ENCODE measurements at places on chromosomes 7 and 10.
A peak's percentile ranks its signal among the peaks of the same experiment; 100 is the strongest.

DNA sequence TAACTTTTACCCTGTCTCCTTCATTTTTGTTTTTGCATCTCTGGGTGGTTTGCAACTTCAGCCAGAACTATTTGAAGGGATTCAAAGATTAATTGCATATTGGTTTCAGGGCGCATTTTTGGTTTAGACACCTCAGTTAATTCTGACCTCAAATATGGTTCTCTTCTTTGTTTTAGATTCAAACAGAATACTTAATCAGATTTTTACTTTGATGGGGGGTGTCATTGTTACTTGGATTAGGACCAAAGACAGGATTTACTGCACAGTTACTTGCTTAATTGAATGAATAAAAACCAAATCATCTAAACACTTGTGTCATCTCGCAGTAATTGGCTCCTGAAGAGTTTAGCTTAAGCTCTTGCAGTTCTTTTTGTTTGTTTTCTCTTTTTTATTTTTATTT, 100.9 kb downstream of the PHTF2 start:
- DNase-seq: no peak

- no peak for DNase-seq
Measured at GRCh38 chr10:102501201-102502028, 1.1 kb downstream of the ACTR1A start.

- DNase-seq: no peak
Measured at GRCh38 chr7:140084142-140084655, 21.4 kb upstream of the PARP12 start.

DNA sequence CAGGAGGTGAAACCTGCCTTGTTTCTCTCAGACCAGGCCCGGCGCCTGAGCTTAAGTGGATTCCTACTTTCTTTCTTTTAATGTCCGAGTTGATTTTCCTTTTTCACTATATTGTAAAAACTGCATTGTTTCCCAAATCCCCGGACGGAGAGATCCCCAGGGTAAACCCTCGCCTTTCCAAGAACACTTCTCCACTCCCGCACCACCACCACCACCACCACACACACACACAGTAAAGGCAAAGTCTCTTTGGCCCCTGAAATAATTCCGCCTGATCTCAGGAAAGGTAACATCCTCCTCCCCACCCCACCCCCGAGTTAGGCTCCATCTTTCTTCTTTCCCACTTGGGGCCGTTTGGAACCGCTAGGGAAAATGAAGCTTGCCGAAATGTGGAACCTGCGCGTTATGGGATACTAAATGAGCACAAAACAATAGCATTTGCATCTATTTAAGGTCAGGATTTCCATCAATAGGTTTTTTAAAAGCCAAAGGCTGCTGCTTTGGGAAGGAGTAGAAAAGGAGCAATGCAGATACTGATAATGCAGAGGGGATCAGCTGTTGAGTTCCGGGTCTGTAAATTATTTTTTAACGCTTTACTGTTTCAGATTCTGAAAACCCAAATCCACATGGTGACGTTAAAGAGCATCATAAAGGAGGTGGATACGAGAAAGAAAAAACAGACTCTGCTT, 2.5 kb downstream of the HPSE2 start:
- no peak for DNase-seq

GRCh38 chr10:119498889-119499676, 43.4 kb downstream of the RGS10 start:
- no peak for DNase-seq

GRCh38 chr7:94655848-94656657, at the start of gene SGCE:
Gene SGCE (minus strand): TSS chr7:94656133. CDS start chr7:94656098, 35 bp downstream.
- peak; percentile 65 for DNase-seq

DNA sequence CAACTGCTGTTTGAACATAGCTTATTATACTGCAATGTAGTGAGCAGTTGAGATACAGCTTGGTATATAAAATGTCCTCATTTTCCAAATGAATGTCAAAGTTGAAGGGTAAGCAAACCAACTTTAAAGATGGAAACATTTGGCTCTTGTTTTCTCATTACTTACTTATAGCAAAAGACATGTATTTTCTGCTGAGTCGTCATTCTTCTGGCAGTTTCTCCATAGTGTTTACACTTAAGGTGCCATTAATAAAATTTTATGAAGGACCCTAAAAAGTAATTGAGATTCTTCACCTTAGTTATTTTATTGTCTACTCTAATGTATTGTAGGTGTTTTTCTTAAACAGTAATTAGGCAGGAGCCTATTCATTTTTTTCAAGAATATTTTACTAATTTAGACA, 68.6 kb downstream of the INSYN2A start:
- DNase-seq: no peak

GRCh38 chr10:17792991-17793390, 16.2 kb upstream of the MRC1 start:
- no peak for DNase-seq

DNA sequence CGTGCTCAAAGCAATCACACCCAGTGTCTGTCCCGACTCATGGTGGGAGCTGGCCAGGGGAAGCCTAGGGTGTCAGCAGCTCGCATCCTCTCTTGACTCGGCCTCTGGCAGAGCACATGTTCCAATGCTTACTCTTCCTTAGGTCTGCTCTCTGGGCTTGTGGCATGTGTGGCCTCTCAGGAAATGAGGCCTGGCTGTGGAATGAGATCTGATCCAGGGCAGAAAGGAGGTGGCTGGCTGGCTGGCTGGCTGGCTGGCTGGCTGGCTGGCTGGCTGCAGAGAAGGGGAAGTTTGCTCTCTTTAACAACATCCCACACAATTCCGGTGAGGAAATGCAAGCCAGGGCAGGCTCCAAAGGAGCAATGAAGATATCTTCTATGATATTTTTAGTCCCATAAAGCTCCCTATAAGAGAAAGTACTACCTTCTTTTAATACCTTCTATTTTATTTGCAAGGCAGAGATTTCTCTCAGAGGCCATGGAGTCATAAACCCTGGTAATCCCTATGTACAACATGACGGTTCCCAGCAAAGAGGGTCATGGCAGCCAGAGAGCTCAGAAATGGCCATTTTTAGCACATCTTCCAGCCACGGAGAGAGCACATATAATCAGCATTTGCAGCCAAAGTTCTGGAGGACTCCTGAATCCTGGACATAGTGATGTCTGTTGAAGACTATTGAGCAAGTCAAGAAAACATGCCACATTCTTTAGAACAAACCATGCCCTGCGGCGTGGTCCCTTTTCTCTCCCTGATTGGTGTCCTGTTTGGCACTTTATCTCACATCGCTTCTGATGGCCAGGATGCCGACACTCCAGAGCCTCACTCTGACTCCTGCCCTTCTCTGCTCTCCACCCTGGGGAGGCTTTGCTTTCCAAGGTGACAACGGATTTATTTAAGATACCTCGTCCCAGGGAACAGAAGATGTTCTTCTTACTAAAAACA, 153.7 kb downstream of the FANK1 start:
- DNase-seq: no peak

GRCh38 chr10:1575481-1576244, 161.7 kb downstream of the ADARB2 start:
- no peak for DNase-seq

DNA sequence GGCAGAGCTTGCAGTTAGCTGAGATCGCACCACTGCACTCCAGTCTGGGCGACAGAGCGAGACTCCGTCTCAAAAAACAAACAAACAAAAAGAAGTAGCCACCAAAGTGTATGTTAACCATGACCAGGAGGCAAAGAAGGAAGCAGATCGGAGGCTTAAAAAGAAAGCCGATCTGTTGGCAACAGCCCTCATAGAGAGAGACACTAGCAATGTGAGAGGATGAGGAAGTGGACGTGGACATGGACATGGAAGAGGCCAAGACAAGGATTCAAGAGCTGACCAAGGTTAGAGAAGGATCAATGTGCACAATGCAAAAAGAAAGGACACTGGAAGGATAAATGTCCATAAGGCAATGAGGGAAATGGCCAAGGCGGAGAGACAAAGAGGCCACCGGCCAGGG, 14.9 kb upstream of the ADCK2 start:
- no peak for DNase-seq

DNA sequence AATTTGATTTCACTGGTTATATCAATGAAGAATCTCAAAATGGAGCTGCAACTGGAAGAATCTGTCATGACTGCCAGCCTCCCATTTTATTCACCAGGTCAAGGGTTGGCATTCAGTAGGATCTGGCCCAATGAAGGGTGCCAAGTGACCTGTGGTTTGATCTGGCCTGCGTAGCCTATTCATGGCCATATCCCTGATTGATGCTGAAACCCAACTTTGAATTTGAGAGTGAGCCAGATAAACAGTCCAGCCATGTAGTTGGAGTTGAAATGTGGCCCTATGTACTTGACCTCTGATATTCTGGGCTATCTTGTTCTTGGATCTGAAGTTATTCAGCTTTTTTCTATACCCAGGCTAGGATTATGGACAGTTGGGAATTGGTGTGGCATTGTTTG, 1.5 kb downstream of the MKLN1 start:
- no peak for DNase-seq

DNA sequence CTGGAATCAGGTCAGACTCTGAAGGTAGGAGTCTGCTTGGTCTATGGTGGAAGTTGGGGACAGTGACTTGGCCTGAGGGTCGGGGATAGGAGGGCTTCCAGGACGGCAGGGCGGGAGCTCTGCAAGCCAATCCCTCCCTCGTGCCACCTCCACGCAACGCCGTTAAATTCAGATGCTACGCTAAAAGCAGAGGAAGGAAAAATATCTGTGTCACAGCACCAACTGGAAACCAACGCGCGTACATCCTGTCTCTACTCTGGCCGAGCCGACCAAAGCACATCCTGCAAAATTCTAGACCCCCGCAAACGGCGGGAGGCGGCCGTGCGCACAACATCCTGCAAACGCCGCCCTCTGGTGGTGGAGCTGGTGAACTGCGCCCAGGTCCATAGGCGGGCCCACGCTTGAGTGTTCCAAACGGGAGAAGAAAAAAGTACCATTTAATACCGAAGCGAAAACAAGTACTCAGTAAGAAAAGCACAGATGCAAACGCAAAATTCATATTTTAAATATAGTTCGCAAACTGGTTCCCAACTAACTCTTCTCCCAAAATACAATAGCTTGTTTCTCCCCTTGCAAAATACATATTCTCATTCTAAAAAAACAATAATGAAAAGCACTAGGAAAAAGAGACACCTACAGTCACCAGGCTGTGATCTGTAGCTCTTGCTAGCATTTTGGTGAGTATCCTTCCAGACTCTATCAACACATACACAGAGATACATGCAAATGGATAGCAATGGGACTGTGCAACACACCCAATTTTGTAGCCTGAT, 45.7 kb upstream of the HSPA12A start:
- DNase-seq: peak; percentile 85

DNA sequence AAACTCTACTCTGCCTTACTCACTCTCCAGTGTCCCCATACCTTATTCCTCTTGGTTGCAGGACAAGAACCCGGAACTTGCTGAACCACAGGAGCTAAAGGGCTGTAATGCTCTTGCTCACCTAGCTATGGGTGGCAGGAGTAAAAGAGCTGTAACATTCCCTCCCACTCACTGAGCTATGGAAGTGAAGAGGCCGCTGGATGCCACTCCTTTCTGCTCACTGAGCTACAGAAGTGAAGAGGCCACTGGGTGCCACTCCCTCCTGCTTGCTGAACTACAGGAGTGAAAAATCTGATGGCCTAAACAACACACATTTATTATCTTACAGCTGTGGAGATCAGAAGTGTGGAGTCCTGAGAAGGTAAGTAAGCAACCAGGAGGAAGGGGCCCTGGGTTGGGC, 17.5 kb downstream of the MRPS24 start:
- no peak for DNase-seq

- DNase-seq: peak; percentile 21
Measured at GRCh38 chr10:92990615-92991014, 70.0 kb upstream of the CYP26C1 start.

GRCh38 chr10:34581801-34582532, 233.1 kb downstream of the PARD3 start:
- no peak for DNase-seq

DNA sequence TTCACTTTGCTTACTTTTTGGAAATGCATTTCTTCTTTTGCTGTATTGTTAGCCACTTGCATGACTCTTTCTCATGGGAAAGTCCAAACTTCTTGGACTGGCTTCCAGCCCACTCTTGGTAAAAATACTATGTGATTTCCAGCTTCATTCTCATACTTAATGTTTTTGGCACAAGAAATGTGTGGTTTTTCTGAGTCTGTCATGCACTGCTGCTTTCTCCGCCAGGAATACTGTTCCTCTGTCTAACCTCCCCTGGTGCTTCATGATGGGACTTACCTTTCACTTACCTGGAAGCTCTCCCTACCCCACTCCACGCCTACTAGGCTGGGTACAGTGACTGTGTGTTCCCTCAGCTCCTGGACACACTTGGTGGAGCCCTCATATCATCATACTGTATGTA, 18.7 kb downstream of the MGAM2 start:
- no peak for DNase-seq

- DNase-seq: no peak
Measured at GRCh38 chr7:120944826-120945562, 5.6 kb upstream of the ING3 start.

- no peak for DNase-seq
Measured at GRCh38 chr10:67819768-67820204, 18.2 kb downstream of the DNAJC12 start.

GRCh38 chr7:1247527-1248041, 14.9 kb downstream of the UNCX start:
- DNase-seq: no peak

DNA sequence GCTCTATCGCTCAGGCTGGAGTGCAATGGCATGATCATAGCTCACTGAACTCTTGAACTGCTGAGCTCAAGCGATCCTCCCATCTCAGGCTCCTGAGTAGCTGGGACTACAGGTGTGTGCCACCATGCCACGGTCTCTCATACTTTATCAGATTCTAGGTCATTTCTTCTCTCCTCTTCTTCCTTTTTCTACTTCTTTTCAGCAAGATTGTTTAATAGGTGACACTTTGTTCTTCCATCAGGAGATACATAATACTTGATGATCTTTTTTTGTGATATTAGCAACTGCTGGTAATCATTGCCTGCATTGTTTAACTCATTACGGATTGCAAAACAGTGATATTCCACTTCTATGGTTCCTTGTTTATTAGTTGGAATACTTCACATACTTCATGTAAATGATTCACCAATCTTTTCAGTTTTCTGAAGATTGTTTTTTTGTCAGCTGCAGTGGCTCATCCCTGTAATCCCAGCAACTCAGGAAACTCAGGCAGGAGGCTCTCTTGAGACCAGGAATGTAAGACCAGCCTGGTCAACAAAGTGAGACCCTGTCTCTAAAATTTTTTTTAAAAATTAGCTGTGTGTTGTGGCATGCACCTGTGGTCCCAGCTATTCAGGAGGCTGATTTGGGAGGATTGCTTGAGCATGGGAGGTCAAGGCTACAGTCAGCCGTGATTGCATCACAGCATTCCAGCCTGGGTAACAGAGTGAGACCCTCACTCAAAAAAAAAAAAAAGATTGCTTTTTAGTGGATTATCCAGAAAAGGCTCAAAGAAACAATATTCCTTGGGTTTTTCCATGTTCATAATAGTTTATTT, 36.2 kb upstream of the CHST3 start:
- DNase-seq: no peak

DNA sequence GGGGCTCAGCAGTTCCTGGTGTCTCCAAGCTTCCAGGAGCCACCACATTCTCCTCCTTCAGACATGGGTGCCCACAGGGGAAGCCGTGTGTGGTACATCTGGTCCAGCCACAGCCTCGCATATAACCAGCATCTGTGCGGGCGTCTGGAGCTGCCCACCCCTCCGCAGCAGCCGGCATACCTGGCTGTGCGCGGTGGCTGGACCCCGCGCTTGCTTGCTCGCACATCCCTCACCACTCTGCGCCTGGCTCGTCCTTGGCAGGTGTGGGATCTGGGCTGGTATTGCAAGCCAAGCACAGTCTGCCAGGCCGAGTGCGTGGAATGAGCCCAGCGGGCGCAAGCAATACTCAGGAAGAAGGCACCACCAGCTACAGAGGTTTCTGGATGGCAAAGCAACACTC, 117.7 kb upstream of the MBL2 start:
- DNase-seq: no peak

Data from activated T-cell treated with anti-CD3 and anti-CD28 coated beads, Interleukin-2, amount 50 U/mL, for 48 hours (primary cell).